ENCODE measurements at places on chromosomes 3 and 15.

DNA sequence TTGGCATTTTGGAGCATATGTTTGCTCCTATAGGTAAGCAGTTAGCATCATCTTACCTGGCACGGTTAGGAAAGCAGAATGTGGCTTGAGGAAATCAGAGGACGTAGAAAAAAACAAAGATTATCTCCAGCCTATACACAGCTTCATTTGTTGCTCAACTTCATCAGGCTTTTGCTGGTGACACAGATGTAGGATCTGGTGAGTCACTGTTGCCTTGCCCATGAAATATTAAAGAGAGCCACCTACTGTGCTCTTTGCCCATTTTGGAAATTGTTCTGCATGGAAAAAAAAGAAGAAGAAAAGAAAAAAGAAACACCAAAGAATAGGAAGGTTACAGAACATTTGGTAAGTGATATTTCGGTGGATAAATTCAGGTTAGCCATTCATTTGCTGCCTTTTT lies 3.8 kb downstream of the IL1RAP start:
- no peak for DNase-seq

DNA sequence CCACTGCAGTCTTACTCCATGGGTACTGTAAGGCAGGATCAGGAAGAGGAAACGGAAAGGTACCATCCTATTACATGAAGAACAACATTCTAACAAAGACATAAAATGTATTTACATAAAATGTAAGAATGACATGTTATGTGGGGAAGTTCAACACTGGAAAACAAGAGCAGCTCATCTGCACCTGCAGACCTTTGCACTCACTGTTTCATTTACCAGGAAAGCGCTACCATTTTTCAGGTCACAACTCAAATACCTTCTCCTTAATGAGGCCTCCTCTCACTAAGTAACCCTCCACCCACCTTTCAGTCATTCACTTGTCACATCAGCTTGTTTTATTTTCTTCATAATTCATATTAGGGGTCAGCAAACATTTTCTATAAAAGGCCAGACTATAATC lies 2.6 kb downstream of the TMCC1 start:
- no peak for DNase-seq

- peak; percentile 82 for DNase-seq
Observed at GRCh38 chr3:37779289-37780152, 82.2 kb upstream of the CTDSPL start.

GRCh38 chr3:125443923-125444322 lies 68.8 kb upstream of the ZNF148 start:
- peak; percentile 55 for DNase-seq

DNA sequence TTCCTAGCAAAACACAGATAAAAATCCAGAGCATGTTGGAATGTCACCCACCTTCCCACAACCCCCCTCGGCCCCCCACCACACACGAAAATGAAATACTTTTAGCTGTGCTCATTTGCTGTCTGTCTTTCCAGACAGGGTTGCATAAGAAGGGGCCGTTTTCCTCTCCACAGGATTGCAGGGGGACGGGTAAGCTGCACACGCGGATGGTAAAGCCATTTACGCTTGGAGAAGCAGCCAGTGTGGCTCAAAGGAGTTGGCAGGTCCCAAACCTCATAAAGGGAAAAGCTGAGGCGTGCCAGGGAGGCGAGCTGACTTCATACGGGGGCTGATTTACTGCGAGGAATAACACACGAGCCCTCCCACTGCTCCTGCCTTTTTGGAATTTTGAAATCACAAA lies 47.4 kb upstream of the ITGA11 start:
- no peak for DNase-seq

GRCh38 chr3:180657094-180657493 lies 22.2 kb downstream of the CCDC39 start:
- no peak for DNase-seq

- no peak for DNase-seq
Observed at GRCh38 chr3:66655044-66655443, 154.2 kb upstream of the LRIG1 start.

DNA sequence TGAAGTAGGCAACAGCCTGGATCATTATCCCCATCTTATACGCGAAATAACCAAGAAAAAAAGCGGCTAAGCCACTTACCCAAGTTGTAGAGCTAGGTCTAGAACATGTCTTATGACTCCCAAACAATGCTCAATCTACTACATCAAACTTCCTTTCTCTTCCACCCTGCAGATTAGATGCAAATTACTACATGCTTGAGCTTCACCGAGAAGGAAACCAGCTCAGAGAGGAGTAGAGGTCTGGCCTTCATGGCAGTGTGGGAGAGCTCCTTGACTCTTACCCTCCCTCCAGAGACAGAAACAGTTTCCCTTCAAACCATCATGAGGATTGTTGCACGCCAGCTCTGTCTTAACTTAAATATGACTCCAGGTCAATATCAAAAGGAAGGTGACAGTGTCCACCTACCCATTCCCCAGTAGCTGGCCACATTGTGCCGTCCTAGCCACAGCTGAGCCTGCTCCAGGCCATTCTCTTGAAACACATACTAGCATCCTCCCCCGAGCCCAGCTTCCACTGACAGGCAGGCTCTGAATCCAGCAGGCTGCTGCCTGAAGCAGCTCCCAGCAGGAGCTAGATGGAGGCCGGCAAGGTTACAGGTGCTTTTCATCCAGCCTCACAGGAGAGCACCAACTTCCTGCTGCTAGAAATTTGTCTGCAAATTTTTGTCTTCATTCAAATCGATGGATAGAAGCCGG lies 56.8 kb downstream of the CPN2 start:
- no peak for DNase-seq

DNA sequence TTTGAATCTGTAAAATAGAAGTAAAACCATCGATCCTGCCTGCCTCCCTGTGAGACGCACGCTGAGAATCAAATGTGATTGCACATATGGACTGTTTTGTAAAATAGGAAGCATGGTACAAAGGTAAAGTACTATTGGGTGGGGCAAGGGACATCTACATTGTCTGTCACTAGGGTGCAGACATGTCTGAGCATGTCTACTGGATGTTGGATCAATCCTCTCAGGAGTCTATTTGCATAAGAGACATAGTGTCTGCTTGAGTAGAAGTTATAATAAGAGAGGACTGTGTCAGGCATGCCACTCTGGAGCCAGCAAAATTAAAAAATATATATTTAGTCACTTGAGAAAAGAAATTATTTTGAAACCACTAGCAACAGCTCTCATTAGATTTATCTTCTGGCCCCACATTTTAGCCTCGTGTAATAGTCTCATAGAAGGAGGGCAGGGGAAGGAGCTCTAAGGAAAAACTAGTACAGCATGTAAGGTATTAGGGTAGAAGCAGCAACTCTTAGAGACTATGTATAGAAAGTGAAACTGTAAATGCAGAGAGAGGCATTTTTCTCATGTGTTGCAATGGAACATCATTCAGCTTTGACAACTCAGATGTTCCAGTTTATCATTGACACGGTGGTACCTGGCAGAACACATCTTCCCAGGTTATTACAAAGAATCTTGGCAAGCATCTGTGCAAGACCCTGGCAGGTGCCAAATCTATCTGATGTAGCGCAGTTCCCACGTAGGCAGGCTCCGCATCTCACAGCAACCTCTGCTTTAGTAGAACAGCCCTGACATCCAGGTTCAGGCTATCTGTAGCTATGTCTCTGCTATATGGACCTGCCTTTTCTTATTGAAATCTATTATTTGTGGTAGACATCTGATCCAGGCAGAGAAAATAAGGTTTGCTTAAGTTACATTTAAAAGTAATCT lies 85.2 kb upstream of the CHL1 start:
- DNase-seq = no peak

DNA sequence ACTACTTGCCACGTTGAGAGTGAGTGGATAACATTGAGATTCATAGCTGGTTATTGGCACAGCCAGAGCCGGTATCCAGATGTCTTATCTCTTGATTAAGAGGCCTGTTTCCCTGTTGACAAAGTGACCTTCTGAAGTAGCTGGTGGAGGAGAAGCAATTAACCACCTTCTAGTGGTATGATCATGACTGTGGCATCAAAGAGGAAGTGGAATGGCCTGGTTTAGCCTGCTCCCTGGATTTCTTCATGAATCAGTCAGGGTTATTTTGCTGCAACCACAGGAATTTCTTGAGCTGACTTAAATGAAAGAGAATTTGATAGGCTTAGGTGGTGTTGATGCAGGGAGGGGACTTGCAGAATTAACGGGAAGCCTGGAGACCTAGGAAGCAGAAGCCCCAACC lies 398.3 kb downstream of the MFSD1 start:
- no peak for DNase-seq

GRCh38 chr15:28932361-28932760 lies 46.6 kb downstream of the APBA2 start:
- DNase-seq = no peak

- DNase-seq = no peak
Observed at GRCh38 chr3:63945558-63946096, 33.4 kb upstream of the SCAANT1 start.

DNA sequence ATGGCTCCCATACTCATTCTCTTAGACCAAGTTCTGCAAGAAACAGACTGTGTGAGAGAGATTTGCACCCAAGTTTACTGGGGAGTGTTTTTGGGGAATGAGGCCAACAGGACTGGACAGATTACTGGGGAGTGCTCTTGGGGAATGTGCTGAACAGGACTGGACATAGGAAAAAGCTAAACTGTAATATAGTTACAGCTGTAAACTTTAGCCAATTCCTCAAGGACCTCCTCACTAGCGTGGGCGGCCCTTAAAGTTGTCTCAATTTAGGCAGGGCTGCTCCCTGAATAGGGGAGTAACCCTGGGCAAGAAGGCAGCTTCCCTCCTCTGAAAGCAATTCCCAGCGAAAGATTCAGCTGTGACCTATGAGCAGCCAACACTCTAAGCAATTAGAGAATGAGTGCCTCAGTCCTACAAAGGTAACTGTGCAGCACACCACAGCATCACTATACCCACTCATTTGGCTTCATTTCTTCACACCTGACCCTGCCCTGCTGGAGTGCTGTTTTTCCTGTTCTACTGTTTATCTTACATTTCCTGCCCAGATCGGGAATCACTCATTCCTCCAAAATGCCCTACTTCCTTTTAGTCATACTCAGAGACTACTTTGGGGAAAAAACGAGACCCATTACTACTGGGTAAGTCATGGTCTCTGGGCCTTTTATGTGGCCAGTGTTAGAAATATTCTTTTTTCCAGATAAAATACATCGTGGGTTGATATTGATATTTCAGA lies 41.3 kb upstream of the TRIM42 start:
- DNase-seq = no peak

GRCh38 chr15:40016224-40016865 lies 22.6 kb downstream of the SRP14 start:
- no peak for DNase-seq

GRCh38 chr15:79025802-79026201 lies 64.8 kb downstream of the RASGRF1 start:
- no peak for DNase-seq

DNA sequence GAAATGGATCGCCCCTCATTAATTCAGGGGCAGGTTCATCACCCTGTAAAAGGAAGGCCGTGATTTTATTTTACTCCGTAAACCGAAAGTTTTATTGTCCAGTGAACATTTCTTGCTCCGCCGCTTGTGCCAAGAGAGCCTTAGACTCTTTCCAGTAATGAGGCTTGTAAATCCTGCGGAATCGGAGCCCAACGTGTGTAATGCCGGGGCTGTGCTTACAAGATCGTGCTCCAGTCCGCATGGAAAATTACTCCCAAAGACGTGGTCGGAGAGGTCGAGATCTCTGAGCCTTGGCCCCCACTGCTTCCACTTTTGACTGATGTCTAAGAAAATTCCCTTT lies 649 bp upstream of the PLOD2 start:
- no peak for DNase-seq

GRCh38 chr15:53955396-53955795 lies 22.8 kb upstream of the UNC13C start:
- DNase-seq = no peak

DNA sequence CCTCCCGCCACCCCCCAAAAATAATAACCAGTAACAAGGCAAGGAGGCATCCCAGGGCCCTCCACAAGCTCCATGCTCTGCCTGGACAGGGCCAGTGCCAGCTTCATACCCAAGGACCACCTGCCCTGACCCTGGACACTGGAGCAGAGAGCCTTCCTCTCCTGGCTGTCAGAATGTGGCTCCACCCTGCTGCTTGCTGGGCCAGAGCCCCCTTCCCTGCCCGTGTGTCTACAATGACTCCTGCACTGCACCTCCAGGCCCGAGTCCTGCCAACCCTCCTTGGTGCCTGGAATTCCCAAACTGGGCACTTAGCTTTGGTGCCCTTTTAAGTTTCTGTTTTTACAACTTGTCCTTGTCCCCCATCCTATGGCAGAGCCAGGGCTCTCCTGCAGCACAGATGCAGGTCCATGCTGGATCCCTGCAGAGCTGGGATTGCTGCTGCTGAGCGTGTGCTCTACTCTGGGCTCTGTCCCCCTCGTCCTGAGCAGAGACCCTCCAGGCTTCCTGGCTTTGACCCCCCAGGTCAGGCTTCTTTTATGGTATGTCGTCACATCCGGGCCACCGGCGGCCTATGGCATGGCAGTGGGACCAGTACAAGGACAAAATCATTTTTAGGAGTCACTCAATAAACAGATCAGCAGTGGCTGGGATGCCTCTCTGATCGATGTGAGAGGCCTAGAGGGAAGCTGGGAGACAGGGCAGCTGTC lies 11.4 kb upstream of the SNRPA1 start:
- no peak for DNase-seq

- peak; percentile 8 for DNase-seq
Observed at GRCh38 chr3:28726840-28727239, 378.2 kb upstream of the AZI2 start.

- no peak for DNase-seq
Observed at GRCh38 chr3:166052440-166052839, 215.2 kb upstream of the BCHE start.

DNA sequence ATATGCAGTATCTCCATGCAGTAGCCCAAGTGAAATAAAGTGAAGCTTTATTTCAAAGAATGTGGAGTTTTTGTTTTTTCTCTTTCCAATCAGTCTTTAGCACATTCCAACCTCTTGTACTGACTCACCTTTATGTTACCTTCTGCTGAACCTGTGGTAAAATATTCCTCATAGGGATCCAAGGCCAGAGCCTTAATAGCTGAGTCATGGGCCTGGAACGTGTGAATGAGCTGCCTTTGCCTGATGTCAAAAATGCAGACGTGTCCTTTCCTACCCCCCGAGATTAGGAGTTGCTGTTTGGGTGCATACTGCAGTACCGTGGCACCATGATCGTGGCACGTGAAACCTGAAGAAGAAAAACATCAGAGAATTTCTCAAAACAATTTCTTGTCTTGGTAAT lies 108.5 kb downstream of the GLDN start:
- no peak for DNase-seq

DNA sequence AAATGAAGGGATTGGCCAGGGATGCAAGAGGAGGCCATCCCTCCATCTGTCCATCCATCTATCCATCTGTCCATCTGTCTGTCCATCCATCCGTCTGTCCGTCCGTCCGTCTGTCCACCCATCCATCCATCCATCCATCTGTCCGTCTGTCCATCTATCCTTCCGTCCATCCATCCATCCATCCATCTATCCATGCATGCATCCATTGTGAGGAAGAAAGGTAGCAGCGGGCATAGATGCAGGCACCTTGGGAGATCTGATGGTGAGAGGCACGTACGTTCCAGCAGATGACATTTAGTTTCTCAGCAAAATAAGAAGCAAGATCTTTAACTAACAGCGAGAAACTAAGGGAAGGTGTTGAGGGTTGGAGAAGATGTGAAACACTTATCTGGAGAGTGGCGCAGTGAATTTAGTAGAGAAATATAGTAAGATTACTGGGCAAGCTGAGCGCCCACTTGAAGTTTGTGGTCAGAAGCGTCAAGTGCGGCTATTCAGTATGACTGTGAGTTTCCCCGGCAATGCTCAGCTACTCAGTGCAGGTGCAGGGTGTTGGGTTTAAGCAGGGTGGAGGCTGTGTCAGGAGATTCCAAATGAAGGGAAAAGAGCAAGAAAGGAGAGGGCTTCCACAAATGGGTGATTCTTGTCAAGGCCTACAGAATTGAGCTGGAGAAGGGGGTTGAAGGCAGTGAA lies 22.4 kb upstream of the SRP14 start:
- DNase-seq = no peak

All from fibroblast of the conjunctiva (primary cell).